Smooth muscle cell of bladder (primary cell): ENCODE measurements at places on chromosomes 2 and 18. TPM values are rescaled to one million over a fixed set of nuclear protein-coding genes. Genes with fewer than 3 reads are reported as not detected.

The ASB18 gene
- total RNA-seq, result not detected in 2 replicates

The TMEM18 gene
- 13.4 and 14.4 TPM in 2 replicates for total RNA-seq

The PDE11A gene
- total RNA-seq, result under 0.01 TPM in 2 replicates

The ZNF396 gene
- 2.8 and 3.1 TPM in 2 replicates for total RNA-seq

The CNGA3 gene
- total RNA-seq, result under 0.01 TPM in 1 of 2 replicates, not detected in the other

The AP1S3 gene
- 3.4 and 5.9 TPM in 2 replicates for total RNA-seq

The UGT1A8 gene
- 0.37 and 0.71 TPM in 2 replicates for total RNA-seq
